ENCODE measurements at places on chromosomes 2 and 18.

- DNase-seq: no peak
Measured at GRCh38 chr2:184814421-184814820, 216.1 kb downstream of the ZNF804A start.

- no peak for DNase-seq
Measured at GRCh38 chr18:58135183-58135641, 91.2 kb downstream of the NEDD4L start.

GRCh38 chr2:105972246-105972645 is 221.9 kb downstream of the UXS1 start:
- no peak for DNase-seq

DNA sequence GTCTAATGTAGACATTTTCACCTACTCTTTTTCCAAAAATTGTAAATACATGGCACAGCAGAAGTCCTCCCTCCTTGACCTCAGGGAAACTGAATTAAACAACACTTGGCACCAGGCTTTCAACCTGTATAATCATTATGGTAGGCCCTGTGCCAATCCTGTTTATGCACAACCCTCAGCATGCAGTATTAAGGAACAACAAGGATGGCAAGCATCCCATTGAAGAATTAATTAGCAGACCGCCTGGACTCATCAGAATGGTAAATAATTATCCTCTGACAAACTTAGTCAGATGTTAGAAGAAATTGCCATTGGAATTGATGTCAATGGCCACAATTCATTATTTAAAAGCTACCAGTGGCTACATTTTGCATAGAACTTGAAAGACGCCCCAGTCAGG is 66.3 kb upstream of the GALNT5 start:
- DNase-seq: no peak

DNA sequence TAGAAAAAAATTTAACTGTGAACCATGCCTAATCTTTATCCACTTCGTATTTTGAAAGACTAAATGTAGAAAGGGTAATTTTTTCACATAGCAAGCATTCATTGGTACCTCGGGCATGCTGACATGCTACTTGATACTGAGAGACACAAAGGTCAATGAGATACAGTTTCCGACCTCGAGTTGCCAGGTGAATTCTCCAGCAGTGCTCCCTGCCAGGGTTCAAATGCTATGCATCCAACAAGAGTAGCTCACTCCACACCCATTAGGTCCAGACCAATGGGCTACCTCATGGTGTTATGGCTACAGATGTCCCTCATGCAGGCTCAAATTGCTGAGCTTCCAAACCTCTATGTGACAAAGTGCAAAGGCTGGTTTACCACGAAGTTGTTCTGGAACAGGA is 305.8 kb downstream of the PIEZO2 start:
- no peak for DNase-seq

GRCh38 chr2:230317366-230317765 is 9.6 kb upstream of the SP140L start:
- DNase-seq: no peak

DNA sequence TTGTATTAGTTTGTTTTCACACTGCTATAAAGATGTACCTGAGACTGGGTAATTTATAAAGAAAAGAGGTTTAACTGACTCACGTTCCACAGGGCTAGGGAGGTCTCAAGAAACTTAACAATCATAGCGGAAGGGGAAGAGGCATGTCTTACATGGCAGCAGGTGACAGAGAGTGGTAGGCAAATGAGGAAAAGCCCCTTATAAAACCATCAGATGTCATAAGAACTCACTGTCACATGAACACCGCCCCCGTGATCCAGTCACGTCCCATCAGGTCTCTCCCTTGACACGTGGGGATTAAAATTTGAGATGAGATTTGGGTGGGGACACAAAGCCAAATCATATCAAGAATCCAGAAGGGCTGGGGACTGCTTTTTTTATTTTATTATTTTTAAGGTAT is 120.0 kb downstream of the GALNT14 start:
- no peak for DNase-seq

GRCh38 chr2:80858965-80859364 is 554.4 kb upstream of the LRRTM1 start:
- no peak for DNase-seq

Measured in left lobe of liver (tissue), 2 donors.